ENCODE measurements at places on chromosomes 7 and 10.

GRCh38 chr7:101868191-101868950, 50.9 kb downstream of the CUX1 start:
- DNase-seq: no peak

- peak; percentile 60 for DNase-seq
Measured at GRCh38 chr7:85627791-85628586, 441.1 kb upstream of the SEMA3D start.

GRCh38 chr7:1028044-1028770, 16.1 kb upstream of the GPR146 start:
- peak; percentile 95 for DNase-seq

GRCh38 chr10:8211631-8212030, 157.1 kb downstream of the GATA3 start:
- DNase-seq: no peak

DNA sequence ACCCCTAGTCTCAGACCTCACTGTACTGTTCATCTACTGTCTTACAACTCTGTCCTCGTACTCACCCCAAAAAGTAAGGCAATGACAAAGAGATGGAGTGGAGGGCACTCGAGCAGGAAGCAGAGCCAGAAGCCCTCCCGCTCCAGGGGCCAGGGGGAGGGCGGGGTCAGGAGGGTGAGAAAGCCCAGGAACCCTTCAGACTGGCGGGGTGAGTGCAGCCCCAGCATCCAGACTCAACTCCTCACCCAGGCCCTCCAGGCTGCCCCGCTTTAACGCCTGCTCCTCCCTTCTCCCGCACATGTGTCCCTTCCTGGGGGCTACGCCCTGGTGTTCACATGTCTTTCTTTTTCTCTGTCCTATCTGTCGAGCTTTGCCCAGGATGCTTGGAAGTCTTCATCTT, 66.1 kb downstream of the CALML3 start:
- no peak for DNase-seq

GRCh38 chr10:46308113-46308415, 21.3 kb downstream of the ANTXRL start:
- DNase-seq: no peak

DNA sequence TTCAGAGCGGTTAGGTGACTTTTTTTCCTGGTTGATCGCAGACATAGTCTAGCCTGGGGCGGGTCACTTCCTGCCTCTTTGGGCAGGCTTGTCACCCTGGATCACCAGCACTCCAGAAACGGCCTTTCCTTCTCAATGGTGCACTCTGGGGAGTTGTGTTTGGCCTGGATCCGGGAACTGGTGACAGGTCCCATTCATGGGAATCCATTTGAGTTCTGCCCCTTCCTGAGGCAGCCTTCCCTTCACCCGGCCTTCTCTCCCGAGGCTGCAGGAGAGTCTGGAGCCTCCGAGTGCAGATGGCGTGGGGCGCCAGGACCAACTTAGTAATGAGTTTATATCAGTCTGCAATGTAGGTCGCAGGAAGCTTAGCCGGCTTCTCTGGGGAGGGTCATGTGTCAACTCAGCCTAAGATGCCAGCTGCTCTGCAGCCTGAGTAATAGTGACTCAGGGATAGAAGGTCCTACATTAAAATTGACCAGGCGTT, 54.2 kb downstream of the TACR2 start:
- no peak for DNase-seq

- DNase-seq: no peak
Measured at GRCh38 chr7:74052628-74053027, 24.7 kb downstream of the ELN start.

DNA sequence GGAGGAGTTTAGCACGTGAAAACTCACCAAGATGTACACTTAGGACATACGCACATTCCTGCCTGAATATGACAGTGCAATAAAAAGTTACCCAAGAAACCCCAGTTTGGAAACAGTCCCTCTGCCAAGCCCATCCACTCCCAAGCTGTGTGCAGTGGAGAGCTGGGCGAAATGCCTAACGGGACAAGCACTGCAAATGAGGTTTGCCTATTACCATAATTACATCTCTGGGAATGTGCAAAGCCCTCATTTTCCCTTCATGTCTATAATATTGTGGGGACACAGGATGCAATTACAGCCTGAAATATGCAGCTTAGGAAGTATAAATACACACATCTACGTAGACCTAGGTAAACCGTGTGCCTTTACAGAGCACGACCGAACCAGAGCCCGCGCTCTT, 117.5 kb downstream of the PLXNA4 start:
- peak; percentile 6 for DNase-seq

DNA sequence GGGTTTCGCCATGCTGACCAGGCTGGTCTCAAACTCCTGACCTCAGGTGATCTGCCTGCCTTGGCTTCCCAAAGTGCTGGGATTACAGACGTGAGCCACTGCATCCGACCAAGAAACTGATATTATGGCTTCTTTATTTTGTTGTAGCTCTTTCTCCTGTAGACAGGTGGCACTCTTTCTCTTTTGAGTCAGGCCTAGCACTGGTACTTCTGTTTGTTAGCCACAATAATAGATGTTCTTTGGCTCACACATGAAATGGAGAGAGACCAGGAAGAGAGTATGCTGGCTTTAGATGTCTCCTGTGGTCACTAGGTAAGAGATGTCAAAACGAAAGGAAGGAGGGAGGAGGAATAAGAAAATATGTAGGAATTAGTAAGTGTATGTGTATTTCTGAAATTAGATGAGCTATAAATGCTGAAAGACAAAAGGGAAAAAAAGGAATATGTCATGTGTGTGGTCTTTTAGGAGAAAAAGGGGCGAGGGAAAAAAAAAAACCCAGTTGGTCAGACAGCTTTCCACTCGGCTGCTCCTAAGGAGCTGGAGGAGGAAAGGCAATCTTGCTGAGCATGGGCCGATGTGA, 78.7 kb downstream of the CLEC2L start:
- peak; percentile 68 for DNase-seq

DNA sequence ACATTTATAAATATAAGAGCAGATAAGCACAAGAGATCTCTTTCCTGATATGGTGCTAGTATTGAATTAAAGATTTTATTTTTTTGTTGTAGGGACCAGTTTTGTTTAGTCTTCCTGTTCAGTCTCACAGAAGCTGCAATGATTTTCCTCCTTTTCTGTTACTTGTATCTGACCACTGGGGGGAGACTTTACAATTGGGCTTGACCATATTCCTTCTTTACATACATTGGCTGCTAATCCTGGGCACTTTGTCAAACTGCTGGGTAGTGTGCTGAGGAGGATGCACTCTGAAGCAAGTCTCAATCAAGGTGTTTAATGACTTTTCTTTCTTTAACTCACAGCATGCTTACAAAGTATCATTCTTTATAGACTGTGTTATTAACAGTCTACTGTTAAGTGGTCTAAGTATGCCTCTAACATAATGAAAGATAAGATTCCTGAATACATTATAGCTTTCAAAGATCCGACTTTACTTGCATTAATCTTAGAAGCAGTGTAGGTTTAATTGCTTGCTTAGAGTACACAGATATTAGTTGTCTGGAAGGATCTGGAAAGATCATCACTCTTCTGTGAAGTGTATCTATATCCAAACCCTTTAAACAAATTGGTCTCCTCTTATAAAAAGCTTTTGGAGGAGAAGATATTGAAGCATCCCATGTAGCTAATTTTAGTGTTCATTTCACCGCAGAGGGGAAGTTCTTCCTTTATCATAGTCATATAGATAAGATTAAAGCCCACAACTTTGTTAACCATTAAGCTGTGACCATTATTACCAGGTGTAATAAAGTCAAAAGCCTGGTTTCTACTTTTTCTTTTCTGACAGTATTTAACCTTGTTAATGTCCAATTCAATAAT, 3.1 kb downstream of the PALS2 start:
- DNase-seq: peak; percentile 76

GRCh38 chr10:131772441-131772840, 128.4 kb upstream of the PPP2R2D start:
- no peak for DNase-seq

All from NCI-H69 (cell line).